D341Med (cell line): ENCODE measurements at places on chromosomes 2 and 18.

DNA sequence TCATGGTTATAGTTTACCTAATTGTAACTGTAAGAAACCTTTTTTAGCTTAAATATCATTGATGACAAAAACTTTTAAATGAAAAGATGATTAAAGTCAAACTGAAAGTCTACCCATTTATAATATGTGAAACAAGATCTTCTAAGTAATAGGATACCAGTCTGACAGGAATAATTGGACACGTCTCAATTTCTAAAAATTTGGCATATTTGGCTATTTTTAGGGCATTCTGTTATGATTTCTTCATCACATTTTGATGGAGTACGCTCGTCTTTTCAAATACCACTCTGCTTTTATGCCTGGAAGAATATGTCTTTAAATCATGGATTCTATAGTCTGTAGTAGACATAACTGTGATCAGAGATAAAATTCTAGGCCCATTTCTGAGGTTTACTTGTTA, 1.3 kb downstream of the R3HDM1 start:
- DNase-seq = no peak

GRCh38 chr18:79662034-79662433, 17.6 kb upstream of the CTDP1 start:
- DNase-seq = no peak

GRCh38 chr2:46263347-46263746, 33.9 kb upstream of the EPAS1 start:
- DNase-seq = no peak

DNA sequence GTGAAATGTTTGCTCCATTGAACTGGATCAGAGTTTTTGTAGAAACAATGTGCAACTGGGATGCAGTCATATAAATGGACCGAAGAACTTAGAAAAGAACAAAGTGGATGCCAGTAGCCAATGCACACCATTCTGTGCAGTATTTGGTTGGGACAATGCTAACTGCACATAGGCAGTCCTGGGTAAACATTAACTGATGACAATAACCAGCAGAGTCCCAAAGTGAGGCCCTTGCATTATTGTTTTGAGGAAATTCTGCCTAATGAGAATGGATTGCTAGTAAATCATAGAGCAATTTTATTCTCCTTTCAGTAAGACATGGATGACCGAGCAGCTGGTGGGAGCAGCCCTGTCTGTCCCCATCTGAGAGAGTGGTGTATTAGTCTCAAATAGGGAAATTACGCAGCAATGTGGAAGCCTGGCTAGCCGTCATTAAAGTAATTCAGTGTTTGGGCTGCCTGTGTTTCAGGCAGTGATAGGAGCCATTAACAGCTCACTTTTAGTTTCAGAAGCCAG, 94.9 kb downstream of the KCTD1 start:
- DNase-seq = no peak

DNA sequence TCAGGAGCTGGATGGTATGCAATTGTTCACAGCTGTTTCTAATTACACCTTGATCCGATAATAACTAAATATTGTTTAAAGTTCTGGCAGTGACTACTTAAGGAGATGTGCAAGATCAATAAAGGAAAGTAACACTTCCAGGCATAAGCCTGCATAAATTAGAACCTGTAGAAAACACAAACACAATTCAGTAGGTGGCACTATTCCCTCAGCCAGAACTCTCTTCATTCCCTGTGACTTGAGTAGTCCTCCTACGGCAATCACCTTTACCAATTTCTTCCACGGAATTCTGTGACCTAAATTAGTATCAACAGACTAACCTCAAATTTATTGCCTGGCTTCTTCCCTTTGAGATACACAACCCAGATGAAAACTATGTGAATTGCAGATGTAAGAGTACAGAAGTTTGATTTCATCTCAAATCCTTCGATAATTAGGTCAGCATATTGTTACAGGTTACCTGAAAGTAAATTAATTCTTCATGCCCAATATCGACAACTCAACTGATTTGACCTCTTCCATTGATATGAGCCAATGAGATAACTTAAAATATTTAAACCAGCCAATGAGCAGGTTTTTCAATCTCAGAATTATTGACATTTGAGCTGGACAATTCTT, 137.8 kb downstream of the PID1 start:
- no peak for DNase-seq

- DNase-seq = no peak
Measured at GRCh38 chr18:56515522-56515921, 122.9 kb downstream of the TXNL1 start.

- no peak for DNase-seq
Measured at GRCh38 chr18:6059551-6059950, 164.2 kb upstream of the TMEM200C start.

DNA sequence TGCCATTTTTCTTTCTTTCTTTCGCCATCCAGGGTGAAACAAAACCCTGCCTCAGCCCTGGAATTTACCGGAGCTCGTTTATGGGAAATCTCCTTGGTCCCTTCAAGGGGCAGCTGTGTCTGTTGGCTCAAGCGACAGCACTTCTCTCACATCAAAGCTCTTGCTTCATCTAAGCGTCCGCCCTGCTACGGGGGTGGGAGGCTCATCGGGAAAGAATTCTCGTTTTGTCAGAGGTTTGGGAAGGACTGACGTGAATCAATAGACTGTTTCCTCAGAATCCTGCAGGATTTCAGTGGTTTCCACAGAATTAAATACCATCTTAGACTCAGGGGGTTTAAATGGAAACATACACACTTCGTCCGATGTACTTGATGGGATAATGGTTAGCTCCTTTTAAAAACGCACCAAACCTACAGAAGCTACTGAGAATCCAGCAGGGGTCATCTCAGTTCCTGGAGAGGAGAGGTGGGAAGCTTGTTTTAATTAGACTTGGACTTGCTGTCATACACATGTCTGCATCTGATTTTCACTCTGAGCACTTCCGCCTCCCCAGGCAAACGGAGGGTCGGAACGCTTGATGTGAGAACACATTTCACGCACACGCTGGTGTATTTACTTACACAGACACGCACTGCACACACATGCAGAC, 91.6 kb downstream of the ASB1 start:
- DNase-seq = no peak

- DNase-seq = no peak
Measured at GRCh38 chr2:34098256-34098655, 499.2 kb upstream of the FAM98A start.

- DNase-seq = no peak
Measured at GRCh38 chr2:37797081-37797480, 125.6 kb upstream of the CDC42EP3 start.

DNA sequence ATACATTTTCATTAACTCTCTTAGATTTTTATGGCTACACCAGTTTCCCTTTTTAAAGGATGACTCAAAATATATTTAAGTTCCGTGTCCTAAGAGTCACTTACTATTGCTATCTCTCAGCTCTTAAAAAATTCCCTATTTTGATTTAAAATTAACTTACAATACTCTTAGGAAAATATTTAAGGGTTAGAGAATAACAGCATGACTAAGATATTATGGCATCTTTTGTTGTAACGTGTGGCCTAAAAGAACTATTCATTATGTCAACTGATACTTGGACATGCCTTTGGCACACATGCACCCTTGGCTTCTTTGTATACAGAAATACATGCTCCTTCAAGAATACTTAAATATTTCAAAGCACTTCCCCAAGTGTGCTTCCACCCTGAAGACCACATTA, 42.3 kb downstream of the SCN3A start:
- DNase-seq = no peak

DNA sequence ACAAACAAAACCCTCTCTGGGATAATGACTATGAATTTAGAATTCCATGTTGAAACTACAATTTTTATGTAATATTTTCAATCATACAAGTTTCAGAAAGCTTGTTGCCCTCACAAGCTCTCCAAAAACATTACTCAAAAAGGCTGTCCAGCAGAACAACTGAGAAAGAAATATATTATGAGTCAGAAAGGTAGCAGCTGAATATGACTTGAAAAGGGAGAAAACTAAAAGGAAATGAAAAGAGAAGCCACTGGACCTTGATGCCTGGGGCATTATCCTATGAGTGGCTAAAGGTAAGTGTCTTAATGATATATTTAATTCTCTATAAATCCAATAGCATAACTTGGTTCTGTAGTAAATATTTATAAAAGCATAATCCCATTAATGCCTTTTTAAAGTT, 61.8 kb downstream of the NXPH2 start:
- DNase-seq = no peak

GRCh38 chr18:13481820-13482617, 244.3 kb downstream of the FAM210A start:
- no peak for DNase-seq

GRCh38 chr2:232487385-232488096, at the start of gene ECEL1:
Gene ECEL1, minus strand, starts transcription at chr2:232487834. Its CDS starts 1,181 bp downstream, at chr2:232486653.
- DNase-seq = peak; percentile 61

- DNase-seq = no peak
Measured at GRCh38 chr2:216431531-216431856, 19.2 kb downstream of the SMARCAL1 start.

- DNase-seq = no peak
Measured at GRCh38 chr2:62306751-62307468, 111.0 kb downstream of the B3GNT2 start.

DNA sequence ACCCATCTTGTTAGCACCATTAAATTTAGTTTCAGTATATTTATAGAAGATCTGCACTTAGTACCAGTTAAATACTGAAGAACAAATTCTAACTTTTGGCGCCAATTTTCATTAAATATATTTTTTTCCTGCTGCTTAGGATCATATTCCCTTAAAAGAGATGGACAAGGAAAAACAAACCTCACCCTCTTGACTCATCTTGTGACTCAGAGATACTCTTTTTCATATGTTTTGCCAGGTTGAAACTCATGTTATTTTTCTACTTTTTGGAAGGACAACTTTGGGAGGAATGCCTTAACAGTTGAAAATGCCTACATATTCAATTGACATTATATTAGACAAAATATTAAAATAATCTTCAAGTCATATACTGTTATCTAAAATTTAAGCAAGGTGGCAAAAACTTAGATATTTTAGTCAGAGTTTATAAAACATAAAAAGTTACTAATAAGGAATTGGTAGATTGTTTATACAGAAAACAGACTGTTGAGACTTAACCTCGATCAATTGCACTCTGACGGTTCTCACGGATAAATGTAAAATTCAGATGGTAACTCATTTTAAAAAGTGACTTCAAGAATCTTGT, 36.2 kb downstream of the PNO1 start:
- no peak for DNase-seq

DNA sequence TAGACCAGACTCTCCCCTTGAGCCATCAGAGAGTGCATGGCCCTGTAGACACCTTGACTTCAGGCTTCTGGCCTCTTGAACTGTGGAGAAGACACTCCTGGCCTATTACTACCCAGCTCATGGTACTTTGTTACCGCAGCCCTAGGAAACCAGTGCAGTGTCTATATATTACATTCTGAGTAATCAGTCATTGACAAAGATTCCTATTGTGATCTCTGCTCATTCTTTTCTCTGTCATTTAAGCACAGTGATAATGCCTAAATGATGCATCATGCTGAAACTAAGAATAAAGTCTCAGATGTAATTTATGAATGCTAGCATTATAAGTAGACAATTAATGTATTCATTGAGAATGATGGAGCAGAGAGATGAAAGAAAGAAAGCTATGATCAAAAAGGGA, 603.5 kb downstream of the SOCS6 start:
- DNase-seq = no peak

DNA sequence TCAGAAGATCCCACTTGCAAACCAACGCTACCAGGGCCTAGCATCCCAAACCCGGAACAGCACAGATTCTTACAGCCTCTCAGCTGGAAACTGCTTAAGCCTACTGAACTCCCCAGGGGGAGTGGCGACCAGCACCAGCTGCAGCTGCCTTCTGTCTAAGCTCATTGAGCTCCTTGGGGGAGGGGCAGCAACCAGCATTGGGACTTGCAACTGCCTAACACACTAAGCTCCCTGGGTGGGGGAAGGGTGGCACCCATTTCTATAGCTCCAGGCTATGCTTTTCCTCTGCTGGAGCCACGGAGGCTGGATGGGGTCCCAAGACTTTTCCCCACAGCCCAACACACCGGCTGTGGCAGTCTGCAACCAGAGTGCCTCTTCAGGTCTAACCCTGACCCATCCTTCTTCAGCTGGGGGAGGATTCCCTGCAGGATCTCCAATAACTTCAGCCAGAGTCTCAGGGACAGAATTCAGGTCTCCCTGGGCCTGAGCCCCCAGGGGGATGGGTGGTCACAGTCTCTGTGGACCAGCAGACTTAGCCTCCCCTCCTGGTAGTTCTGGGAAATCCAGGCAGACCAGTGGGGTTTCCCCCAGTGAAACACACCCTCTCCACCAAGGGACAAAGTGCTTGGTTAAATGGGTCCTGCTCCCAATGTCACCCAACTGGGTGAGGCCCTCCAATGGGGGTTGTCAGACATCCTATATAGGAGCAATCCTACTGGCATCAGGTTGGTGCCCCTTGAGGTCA, 45.9 kb upstream of the ITGA4 start:
- DNase-seq = peak; percentile 80
